ENCODE measurements at places on chromosomes 4 and X.

DNA sequence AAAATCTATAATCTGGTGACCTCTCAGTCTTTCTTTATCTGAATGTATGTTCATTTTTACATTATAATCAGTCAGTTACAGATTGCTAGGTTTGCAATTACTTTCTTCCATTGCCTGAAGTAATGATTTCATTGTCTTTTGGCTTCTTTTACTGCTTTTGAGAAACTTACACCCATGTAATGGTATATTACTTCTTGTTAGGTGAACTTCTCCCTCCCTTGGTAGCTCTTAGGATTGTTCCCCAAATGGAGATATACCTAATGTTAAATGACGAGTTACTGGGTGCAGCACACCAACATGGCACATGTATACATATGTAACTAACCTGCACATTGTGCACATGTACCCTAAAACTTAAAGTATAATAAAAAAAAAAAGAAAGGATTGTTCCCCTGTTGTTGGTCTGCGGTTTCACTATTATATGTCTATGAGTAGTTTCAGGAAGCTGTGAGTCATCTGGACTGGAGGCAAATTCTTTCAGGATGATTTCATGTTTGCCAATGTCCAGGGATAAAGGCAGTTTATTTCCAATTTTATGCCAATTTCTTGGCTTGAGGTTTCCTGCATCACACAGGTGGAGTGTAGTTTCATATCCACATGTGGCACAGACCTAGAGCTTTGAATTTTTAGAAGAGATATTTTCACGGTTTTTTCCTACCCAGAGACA is 21.8 kb downstream of the SPANXC start:
- DNase-seq, result no peak

- no peak for DNase-seq
Observed at GRCh38 chr4:125091101-125091500, 223.7 kb upstream of the FAT4 start.

- no peak for DNase-seq
Observed at GRCh38 chr4:13541176-13541604, 3.1 kb downstream of the NKX3-2 start.

DNA sequence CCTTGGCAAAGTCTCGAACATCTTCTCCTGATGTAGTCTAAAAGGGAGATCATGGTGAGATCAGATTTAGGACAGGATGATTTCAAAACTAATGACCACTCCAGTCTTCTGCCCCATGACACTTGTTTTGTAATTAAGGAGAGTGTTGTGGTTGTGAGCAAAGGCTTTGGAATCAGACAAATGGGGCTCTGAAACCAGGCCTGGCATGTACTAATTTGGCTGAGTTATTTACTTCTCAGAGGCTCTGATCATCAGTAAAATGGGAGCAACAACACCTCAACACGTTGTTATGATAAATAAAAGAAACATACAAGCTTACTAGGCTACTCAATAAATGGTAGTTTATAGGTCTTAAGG is 106.9 kb upstream of the FTHL17 start:
- no peak for DNase-seq

GRCh38 chr4:40812386-40812785 is 62.6 kb downstream of the NSUN7 start:
- DNase-seq, result no peak

DNA sequence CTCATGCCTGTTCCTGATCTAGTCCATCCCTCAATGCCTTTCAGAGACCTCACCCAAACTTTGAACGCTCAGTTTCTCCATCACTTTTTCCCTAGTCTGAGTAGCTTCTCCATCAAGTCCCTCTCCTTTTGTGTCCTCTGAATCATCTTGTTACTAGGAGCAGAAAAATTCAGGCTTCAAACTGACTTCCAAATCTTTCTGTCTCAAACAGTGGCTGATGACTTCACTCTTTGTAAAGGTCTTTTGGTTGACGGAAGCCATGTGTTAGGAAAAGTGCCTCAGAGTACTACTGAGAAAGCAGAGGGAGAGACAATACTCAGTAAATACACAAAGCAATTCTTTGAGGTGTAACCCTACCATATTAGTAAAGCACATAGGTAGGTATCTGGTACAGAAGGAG is 65.7 kb upstream of the CAMK2D start:
- DNase-seq, result no peak

- no peak for DNase-seq
Observed at GRCh38 chrX:112967903-112968302, 127.3 kb upstream of the AMOT start.

- DNase-seq, result peak; percentile 70
Observed at GRCh38 chr4:121462660-121463261, 81.9 kb upstream of the QRFPR start.

DNA sequence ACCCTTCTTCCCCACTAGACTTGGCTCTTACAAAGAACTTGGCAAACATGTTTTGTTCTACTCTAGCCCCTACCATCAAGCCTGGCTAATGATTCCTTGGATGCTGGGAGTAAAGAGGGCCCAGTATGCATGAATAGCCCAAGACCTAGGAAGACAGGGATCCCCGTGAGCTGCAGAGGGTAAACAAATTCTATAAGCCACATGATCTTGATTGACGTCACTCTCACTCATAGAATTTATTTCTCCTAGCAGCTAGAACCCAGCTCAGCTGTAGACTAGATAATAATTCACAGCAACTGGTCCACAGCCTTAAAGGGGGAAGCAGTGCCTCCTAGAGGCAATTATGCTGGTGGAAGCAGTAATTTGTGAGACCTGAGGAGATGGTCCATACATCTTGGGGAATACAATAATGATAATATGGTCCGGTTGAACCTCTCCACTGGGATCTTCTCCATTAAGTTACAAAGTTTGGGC is 16.1 kb upstream of the USO1 start:
- peak; percentile 37 for DNase-seq

GRCh38 chrX:153871946-153872878 is 13.8 kb downstream of the L1CAM start:
- no peak for DNase-seq

Data from ELF-1 (cell line).